ENCODE measurements at places on chromosomes 3 and 15.

DNA sequence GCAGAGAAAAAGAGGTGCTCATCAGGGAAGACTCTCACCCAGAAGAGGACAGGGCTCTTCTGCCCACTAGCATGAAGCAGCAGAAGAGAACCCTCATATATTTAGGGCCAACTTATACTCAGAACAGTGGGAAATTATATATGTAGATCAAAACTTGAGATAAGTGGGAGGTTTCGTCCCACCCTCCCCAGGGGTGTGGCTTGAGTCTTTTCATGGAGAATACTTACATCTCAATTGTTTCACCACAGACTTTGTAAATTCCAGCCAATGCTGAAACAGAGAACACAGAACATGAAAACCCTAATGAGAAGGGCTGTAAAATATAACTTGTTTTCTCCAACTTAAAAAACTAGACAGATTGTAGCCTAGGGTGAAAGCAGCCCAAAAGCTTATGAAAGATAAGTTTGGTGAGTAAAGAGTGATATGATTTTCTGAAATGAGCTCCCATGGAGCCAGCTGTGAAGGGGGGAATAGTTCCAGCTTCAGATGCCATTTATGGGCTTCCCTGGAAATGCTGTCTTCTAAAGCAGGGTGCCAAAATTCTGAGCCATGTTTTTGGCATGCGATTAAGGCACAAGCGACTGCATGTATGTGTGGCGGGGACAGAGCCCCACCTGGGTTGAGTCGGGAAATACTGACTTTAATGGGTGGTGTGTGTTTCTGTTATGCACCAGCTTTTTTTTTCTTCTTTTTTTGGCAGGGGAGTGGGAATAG is 92.9 kb downstream of the WDR76 start:
- no peak for DNase-seq

DNA sequence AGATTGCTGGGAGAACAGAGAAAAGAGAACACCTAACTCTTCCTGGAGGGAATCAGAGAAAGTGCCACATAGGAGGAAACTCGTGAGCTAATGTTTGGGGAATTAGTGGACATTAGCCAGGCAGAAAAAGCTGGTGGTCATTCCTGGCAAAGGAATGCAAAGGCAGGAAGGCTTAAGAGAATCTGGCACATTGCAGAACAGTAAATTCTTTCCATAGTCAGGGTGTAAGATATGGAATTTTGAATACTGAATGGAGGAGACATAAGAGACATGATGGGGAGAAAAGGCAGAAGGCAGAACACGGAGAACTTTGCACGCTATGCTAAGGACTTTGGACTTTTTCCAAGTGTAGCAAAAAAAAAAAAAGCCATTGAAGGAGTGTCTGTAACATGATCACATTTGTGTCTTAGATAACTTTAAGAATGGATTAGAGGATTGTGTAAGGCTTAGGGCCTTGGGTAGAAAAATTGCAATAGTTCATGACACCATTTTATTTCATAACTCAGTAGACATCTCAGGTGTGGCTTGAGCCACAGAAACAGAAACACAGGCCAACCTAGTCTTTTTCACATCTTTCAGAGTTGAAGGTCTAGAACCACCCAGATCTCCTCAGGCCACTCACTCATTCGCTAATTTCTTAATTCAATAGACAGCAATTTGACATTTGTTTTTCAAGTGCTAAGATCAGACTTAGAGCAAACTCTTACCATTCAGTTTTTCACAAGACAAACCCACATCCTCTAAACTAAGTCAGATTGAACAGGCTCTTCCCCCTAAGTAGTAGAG is 31.2 kb upstream of the CCDC80 start:
- no peak for DNase-seq

GRCh38 chr3:111277226-111277625 is 205.6 kb downstream of the NECTIN3 start:
- no peak for DNase-seq

DNA sequence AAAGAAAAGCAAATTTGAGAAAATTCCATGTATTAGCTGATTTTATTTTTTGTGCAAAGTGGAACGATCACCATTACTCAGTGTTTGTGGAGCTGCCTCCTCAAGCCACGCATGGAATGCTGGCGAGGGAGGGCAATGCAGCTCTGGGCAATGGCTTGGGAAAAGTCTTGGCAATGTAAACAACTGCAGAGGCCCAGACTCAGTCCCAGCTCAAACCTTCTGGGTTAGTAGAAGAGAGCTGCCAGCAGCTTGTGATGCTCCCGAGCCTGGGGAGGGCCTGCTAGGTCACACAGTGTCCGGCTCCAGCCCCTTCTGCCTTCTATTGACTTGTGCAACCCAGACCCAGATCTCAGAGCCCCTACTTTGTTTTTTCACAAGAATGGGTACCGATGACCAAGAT is 4.3 kb downstream of the EPHB1 start:
- DNase-seq = no peak

DNA sequence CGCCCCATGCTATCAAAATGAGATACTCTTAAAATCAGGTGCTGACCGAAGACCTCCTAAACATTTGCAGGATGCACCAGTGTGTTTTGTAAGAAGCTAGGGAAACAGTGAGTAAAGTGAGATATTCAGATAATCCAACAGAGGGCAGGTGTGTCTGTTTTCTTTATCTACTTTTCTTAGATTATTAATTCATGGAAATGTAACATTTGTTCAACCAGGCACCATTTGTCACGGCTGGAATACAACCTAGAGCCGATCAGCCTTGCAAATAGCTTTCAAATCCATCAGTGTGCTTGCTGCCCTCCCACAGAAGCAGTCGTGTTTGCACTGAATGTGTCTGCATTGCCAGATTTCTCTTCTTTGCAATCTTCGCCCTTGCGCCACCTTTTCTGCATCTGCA is 201.9 kb upstream of the CHRM5 start:
- DNase-seq = no peak

GRCh38 chr15:58431221-58432149 is at the start of gene LIPC:
LIPC (plus strand) TSS chr15:58431991; CDS start chr15:58432033, 42 bp downstream.
- no peak for DNase-seq

GRCh38 chr3:183455089-183455488 is 26.7 kb upstream of the MCF2L2 start:
- DNase-seq = no peak

DNA sequence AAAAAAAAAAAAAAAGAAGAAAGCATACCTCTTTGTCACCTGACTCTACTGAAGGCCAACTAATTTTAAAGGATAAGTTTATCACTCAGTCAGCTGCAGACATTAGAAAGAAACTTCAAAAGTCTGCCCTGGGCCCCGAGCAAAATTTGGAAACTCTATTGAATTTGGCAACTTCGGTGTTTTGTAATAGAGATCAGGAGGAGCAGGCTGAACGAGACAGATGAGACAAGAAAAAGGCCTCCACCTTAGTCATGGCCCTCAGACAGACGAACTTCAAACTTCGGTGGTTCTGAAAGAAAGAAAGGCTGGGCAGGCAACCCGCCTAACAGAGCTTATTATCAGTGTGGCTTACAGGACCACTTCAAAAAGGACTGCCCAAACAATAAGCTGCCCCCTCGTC is 18.5 kb downstream of the GLDN start:
- DNase-seq = no peak

DNA sequence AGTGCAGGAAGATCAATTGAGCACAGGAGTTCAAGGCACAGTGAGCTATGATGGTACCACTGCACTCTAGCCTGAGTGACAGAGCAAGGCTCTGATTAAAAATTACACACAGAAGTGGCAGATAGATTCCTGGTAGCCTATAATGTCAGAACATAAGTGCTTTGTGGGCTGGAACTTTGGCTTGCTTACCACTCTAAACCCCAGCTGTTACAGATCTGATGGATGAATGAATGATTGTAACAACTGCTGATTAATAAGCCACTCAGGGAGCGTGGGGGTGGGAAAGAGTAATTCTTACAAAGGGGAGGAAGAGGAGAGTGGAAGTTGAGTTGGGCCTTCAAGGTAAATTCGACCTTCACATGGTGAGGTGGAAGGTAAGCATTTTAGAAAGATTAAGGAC is 40.9 kb upstream of the PTPN23 start:
- no peak for DNase-seq

DNA sequence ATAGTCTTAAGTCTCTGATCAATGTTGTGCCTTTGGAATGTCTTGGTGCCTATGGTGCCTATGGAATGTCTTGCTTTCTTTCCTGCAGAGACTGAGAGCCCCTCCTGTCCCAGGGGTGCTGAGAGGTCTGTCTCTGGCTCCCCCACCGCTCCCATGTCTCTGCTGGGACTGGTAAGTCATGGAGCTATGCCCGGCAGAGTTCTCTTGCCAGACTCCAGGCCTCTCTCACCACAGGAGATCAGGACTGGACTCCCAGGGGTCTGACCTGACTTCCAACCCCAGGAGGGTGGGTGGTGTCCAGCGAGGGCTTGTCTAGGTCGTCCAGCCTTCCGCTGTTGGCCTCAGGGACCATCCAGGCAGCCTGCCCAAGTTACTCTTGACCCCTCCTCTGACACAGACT is 14.0 kb upstream of the CYP11A1 start:
- no peak for DNase-seq

DNA sequence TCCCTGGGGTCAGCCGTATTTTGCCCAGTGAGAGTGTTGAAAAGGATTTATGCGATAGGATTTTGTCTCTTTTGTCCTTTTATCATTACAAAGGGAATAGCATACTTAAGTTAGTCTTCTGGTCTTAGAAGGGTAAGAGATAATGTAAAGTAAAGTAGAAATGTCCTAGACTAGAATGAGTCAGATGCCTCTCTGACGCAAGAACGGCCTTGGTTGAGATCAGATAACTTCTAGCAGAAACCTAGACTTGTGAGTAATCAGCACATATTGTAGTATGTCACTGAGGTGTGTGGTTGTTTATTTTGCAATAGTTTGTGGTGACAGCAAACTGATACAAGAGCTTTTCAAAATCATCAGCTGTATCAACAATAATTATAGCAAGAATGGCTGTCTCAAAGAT is 866.1 kb downstream of the NSUN3 start:
- no peak for DNase-seq

GRCh38 chr3:54858093-54858785 is 69.6 kb downstream of the LRTM1 start:
- no peak for DNase-seq

DNA sequence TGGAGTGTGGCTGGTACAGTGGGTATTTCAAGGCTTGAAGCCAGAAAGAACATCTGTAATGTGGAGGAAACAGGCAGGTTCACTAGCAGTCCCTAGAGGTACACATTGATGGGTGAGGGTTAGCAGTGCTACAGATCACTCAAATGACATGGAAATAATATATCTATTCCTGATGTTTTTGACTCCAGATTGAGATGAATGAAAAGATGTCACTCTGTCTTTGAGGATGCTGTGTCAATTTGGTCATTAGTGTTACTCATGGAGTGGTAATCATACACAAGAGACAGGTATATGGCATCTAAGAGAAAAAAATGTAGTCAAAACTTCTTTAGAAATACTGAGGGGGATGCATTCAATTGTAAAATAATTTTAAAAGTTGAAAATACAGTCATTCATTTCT is 135.1 kb downstream of the ZIC1 start:
- no peak for DNase-seq

GRCh38 chr3:46989146-46989810 is 9.8 kb downstream of the NBEAL2 start:
- DNase-seq = no peak

GRCh38 chr3:31300456-31301443 is 232.0 kb upstream of the STT3B start:
- DNase-seq = no peak

GRCh38 chr3:171452328-171452727 is 7.9 kb downstream of the TNIK start:
- no peak for DNase-seq

- no peak for DNase-seq
Measured at GRCh38 chr15:74782259-74783071, 585 bp downstream of the CSK start.

- no peak for DNase-seq
Measured at GRCh38 chr3:132641837-132642538, 17.6 kb downstream of the ACAD11 start.

DNA sequence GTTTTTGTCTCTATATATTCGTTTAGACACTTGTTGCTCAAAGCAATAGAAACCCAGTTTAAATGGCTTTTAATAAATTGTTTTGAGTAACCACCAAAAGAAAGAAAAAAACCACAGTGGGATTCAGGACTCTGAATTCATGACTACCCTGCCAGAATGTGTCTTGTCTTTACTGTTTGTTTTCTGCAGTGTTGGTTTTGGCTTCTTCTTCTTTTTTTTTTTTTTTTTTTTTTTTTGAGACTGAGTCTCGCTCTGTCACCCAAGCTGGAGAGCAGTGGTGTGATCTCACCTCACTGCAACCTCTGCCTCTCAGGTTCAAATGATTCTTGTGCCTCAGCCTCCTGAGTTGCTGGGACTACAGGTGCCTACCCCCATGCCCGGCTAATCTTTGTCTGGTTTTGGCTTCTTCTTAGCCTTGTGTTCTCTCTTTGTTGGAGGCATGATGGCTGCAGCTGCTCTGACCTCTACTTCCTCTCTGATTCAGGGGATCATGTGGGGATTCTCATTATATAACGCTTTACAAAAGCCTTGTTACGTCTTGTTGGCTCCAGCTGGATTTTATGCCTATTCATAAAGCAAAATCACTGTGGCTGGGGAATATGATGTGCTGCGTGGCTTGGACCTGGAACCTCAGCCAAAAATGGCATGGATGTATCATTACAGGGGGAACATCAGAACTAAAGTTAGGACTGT is 54.0 kb downstream of the PLS1 start:
- DNase-seq = no peak

DNA sequence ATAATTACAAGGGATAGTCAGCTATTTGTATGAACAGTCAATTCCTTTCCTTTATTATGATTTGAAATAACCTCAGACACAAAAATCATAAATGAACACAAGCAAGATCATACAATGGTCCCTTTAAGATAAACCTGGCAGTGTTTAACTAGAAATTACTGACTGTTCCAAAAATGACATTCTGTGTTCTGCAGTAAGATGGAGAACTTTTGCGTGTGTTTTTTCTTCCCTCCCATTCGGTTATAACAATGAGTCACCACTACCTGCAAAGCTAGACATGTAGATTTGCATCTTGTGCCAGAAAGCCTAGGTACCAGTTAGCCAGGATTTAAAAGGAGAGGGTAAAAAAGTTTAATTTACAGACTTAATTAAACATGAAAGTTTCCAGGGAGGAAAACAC is 248.2 kb upstream of the ADAMTS9 start:
- DNase-seq = no peak

DNA sequence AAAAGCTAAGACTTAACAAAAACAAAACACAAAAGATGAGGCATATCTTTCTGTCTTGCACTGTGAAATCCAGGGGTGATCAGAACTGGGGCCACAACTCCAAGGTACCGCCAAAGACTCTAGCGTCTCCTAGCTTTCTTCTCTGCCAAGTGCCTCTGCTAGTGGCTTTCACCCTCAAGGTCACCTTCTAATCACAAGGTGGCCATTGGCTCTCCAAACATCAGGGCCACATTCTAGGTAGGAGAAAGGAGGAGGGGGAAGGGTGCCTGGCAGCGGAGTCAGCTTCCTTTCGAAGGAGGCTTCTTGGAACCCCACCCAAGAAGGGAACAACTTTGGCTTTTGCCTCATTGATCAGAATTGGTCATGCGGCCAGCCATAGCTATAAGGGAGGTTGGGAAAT is 168.8 kb upstream of the SMAD3 start:
- DNase-seq = no peak

- no peak for DNase-seq
Measured at GRCh38 chr3:71144525-71145253, 438.8 kb downstream of the FOXP1 start.

Measured in stimulated activated CD4-positive, alpha-beta T cell treated with anti-CD3 and anti-CD28 coated beads, Interleukin-15, amount 100 ng/mL, for 1 hour (primary cell).